ENCODE measurements at places on chromosomes 3 and 15.

- no peak for DNase-seq
Observed at GRCh38 chr3:50150863-50151686, 4.0 kb upstream of the SEMA3F start.

- DNase-seq: no peak
Observed at GRCh38 chr3:151798466-151798865, 15.4 kb upstream of the AADAC start.

- no peak for DNase-seq
Observed at GRCh38 chr3:177530908-177531307, 333.6 kb upstream of the TBL1XR1 start.

GRCh38 chr3:188279502-188280335 is 125.8 kb downstream of the LPP start:
- DNase-seq: no peak

GRCh38 chr3:47193871-47194859 is 30.3 kb upstream of the SETD2 start:
- DNase-seq: no peak

DNA sequence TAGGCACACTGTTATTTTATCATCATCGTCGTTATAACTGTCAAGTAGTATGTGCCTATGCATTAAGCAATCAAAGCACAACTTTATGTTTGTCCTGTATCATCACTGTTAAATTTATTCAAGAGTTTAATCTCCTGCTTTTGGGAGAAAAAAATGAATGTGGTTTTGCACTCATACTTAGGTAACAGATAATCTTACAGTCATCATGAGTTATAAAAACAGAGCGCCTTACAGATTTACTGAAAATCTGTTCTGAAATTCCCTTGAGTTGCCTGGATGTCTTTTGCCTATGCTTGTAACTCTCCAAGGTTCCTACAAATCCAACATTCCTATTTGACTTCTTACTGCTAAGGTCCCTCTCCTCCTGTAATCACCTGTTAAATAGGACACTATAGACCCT is 307.3 kb downstream of the ZIC4 start:
- no peak for DNase-seq

DNA sequence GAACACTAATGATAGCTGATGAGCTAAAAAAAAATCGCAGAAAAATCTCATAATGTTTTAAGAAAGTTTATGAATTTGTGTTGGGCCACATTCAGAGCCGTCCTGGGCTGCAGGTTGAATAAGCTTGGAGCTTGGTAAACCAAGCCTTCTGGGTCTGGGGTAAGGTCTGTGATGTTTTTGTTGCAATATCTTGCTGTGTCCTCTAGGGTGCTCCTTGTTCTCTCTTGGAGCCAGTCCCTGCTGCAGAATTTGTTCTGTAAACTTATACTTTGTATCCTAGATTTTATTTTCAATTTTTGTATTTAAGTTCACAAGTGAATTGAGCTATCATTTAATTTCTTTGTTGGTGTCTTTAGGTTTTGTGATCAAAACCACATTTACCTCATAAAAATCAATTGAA is 143.7 kb downstream of the NR1D2 start:
- no peak for DNase-seq

DNA sequence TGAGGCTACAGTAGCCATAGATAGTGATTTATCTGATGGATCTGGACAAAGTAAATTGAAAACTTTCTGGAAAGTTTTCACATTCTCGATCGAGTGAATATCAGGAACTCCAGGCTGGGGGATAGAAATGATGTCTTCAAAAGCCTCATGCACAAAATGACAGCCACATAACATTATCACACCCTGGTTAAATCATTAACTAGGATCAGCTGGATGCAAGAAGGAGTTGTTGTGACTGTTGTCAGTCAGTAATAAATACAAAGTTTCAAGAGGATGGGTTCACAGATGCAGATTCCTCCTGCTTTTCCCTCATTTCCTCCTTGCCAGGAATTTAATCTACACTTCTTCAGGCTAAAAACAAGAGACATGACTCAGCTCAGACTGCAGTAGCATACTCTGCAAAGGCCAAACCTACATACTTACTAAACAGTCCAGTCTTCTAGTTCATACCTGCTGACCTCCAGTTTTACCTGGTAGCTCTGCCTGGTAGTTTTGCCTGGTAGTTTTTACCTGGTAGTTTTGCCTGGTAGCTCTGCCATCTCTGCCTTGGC is 40.9 kb downstream of the C2CD4A start:
- DNase-seq: no peak

GRCh38 chr3:15979495-15979894 is 181.7 kb upstream of the ANKRD28 start:
- no peak for DNase-seq

- no peak for DNase-seq
Observed at GRCh38 chr3:156460206-156460611, 94.7 kb downstream of the SSR3 start.

- no peak for DNase-seq
Observed at GRCh38 chr3:37700466-37701248, 161.0 kb upstream of the CTDSPL start.

DNA sequence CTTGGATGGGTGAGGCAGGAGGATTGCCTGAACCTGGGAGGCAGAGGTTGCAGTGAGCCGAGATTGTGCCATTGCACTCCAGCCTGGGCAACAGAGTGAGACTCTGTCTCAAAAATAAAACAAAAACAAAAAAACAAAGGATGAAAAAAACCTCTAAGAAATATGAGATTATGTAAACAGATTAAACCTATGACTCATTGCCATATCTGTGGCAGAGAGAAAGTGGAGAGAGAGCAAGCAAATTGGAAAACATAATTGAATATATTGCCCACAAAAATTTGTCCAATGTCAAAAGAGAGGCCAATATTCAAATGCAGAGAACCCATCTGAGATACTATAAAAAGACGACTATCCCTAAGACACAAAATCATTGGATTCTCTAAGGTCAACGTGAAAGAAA is 1106.0 kb downstream of the OTOL1 start:
- DNase-seq: no peak

- DNase-seq: no peak
Observed at GRCh38 chr15:86403221-86403620, 323.6 kb downstream of the AGBL1 start.

DNA sequence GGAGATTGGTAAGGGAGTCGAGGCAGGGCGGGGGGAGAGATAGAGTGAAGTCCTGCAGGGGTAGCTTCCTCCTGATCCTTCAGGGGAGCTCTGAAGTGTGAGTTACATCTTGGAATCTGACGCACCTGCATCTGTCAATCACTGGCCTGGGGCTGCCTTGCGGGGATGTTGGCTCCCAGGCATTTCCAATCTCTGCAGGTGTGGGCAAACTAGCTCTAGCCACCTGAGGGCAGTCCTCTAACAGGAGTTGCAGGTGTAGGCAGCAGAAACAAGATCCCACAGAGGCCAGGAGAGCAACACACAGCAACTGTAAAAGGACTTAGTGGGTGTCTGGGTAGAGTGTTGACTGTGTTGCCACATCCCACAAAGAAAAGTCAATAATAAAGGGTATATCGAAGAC is 63.6 kb downstream of the ZNF621 start:
- DNase-seq: no peak

DNA sequence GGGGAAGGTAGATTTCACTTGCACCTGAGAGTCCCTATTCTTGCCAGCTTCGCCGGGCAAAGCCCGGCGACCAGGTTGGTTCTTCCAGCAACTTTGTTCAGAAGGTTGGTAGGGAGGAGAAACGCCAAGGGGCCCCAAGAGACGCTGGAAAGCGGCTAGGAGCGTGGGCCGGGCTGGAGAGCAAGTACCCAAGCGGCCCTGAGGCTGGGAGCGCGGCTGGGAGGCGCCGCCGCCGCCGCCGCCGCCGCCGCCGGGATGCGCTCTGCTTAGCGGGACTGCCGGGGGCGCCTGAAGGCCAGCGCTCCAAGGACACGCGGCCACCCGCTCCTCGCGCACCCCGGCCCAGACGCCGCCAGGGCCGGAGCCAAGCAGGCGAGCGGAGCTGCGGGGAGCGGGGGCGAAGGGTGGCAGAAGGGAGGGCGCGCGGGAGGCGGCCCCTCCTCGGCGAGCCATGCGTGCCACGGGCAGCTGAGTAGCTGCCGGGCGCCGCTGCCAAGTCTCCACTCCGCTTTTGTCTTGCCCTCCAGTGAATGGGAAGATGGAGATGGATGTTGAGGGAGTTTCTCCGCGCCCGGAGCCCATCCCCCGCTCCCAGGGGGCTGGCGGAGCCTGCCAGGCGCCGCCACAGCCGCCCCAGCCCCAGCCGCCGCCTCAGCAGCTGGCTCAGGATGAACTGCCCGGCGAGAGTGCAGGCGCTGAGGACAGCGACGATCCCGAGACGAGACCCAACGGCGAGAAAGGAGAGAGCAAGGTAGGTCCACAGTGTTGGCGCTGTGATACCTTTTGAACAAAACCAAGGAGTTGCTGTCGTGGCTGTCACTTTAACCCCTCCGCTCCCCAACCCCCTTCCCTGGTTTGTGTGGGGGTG is 227.4 kb upstream of the AZI2 start:
- no peak for DNase-seq

DNA sequence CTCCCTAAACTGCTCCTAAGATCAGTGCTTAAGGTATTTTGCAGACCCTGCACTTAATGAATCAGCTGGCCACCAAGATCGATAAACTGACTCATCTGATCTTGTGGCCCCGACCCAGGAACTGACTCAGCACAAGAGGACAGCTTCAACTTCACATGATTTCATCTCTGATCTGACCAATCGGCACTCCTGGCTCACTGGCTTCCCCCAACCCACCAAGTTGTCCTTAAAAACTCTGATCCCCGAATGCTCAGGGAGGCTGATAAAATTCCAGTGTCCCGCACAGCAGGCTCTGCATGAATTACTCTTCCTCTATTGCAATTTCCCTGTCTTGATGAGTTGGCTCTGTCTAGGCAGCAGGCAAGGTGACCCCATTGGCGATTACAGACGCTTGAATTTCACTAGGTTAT is 13.5 kb downstream of the HTR3E start:
- no peak for DNase-seq

DNA sequence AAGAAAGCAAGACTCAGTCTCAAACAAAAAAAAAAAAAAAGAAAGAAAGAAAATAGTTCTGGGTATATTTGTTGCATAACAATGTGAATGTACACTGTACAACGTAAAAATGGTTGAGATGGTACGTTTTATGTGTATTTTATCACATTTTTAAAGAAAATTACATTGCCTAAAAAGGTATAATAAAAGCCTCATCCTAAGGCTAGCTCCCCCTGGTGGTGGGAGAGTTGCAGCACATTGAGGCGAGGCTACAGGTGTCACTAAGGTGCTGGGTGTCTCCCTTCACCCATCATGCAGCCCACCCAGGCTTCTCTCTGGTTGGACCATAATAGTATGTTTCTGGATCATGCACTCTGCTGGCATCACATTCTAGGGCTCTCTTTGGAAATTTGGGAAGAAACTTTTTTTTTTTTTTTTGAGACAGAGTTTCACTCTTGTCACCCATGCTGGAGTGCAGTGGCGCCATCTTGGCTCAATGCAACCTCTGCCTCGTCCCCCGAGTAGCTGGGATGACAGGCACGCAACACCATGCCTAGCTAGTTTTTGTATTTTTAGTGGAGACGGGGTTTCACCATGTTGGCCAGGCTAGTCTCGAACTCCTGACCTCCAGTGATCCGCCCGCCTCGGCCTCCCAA is 12.4 kb upstream of the RAB11A start:
- peak; percentile 83 for DNase-seq

GRCh38 chr3:141498598-141499223 is 11.9 kb downstream of the RASA2 start:
- DNase-seq: peak; percentile 95

GRCh38 chr3:17162116-17162515 is 277.4 kb downstream of the PLCL2 start:
- no peak for DNase-seq

DNA sequence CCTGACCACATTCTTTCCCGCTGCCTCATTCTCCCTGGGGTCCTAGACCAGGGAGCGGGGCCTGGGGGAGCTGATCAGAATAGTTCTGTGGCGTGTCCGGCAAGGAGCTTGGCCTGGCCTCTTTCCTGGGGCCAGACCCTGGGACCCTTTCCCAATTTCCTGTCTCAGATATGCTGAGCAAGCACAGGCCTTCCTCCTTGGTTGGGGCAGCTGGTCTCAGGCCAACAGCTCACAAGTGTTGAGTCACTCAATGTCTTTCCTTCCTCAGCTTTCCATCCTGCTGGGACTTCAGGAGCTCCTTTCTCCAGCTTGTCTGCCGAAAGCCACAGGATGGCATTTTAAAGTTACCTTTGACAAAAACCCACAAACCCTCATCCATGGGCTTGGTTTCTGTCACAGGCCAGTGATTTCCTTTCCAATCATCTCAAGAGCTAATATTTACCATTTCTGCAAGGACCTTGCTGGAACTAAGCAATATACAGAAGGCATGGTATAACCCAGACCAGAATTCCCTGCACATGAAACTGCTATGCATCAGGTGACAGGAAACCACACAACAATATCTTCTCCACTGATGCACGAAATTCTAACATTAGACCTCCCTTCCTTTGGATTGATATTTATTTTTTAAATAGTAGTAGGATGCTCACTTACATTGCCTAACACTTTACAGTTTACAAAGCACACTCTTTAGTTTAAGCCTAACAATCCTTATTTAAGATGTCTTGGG is 19.5 kb upstream of the TIMP4 start:
- peak; percentile 46 for DNase-seq

DNA sequence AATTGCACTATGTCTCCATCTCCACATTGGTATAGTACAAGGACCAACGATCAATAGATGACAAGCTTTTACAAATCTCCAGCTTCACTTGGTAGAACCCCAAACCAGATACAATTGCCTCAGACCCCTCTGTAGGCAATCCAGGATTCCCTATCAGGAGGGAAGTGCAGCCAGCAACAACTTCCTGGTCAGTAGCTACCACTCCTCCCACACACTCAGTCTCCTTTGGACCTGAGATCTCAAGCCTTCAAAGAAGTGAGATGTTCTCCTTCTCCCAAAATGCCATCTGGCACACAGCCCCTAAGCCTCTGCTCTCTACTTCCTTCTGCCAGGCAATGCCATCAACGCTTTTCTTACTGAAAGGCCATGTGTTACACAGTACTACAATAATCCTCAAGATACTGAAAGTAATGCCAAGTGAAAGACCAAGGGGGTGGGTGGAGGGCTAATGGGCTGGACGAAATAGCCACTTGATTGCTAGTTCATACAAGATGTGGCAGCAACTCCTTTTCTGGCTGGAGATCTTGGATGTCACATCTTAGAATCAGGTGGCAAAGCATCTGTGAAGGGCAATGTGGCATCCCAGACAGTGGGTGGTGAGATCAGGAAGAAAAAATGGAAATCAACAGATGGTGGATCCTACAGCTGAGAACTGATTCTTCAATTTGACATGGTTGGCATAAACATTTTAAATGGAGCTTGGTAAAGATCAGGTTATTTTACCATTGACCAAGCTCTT is 75.3 kb upstream of the ACP3 start:
- DNase-seq: no peak
